ENCODE measurements at places on chromosomes 7 and 10. TPM values are rescaled to one million over a fixed set of nuclear protein-coding genes. Genes with fewer than 3 reads are reported as not detected.

DNA sequence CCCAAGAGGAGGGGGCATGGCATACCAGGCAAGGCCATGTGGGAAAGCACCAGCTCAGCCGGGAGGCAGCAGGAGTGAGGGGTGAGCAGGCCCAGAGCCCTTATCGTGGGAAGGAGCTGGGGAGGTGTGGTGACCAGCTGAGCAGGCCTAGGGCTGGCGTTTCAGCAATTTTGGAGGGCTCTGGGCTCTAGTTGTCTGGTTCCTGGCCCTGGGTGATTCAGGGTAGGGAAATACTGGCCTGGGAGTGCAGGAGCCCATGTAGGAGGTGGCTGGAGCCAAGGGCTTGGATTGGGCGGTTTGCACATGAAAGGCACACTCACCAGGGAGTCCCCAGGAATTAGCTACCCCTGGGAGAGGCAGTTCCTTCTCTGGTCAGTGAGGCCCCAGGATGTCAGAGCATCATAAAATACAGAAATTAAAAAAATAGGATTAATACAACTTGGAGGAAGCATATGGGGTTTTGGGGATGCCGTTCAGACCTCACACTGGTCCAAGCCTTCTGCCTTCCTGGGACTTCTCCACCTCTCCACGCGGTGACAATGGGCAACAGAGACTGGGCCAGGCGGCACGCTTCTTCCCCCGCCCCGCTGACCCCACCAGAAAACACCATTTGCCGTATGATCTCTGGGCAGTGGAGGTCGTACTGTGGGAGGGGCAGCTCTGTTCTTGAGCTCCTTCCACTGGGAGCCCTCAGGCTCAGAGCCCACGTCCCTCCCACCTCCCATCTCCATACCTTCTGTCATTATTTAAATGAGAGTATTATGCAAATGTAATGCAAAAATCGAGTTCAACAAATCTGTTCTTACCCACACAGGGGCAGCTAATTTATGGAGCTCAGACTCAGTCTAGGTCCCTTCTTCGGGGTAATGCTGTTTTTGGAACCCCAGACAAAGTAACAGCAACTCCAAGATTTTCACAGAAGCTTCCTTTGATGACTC is 133.0 kb upstream of the FAM20C start:
- DNase-seq: no peak

GRCh38 chr10:48896756-48897440 is 42.7 kb downstream of the LRRC18 start:
- no peak for DNase-seq

GRCh38 chr7:31748084-31748483 is 61.1 kb downstream of the PPP1R17 start:
- DNase-seq: no peak

The GHRHR gene
- total RNA-seq: not detected

- DNase-seq: no peak
Observed at GRCh38 chr10:75353183-75353582, 48.4 kb downstream of the ZNF503 start.

The DNA2 gene
- total RNA-seq: 6.9 TPM

DNA sequence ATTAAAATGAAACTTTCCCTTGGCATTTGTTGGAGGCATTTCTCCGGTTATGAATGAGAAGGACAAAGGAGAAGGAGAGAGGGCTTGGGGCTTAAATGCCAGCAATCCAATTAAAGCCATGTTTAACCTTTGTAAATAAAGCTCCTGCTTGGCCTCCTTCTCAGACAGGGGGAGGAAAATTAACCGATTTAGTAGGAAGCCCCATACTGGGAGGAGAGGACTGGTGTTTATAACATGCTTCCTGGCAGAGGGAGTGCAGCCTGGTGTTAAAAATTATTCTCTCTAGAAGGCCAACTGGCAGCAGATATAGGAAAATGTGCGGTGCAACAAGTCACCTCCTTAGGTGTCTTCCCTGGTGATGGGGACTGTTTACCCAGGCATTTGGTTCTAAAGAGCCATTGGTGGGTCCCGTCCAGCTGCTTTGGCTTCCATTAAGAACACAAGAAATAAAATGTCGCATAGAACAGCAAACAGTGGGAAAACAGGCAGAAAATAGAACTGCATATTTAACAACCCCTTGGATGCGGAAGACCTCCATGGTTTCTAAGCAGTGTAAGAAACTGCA is 846.5 kb downstream of the TYW1 start:
- no peak for DNase-seq

The SLIT1 gene
- 0.32 TPM for total RNA-seq

GRCh38 chr10:66714741-66715140 is 211.1 kb upstream of the LRRTM3 start:
- no peak for DNase-seq

Data from CD4-positive, CD25-positive, alpha-beta regulatory T cell (primary cell).